Putamen (tissue), 1 donor: ENCODE measurements at places on chromosomes 7 and 10.

GRCh38 chr7:34939175-34939574 lies 98.1 kb downstream of the DPY19L1 start:
- DNase-seq = no peak

DNA sequence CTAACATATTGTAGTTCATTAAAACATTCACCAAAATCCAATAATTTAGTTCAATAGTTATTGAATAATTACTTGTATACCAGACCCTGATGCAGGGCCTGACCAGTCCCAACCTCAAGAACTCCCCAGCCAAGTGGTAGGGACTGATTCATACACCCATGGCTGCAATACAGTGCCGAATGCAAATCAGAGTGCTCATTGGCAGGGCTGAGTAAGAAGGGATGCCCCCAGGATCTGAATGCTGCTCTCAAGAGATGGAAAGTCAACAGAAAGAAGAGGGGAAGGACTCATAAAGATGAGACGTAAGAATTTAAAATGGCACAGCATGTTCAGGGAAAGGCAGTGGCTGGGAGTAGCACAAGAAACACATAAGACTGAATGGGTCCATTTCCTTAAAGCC lies 29.9 kb downstream of the ZNF438 start:
- no peak for DNase-seq

- DNase-seq = no peak
Measured at GRCh38 chr10:53598914-53599313, 826.3 kb upstream of the MBL2 start.

GRCh38 chr10:20892011-20892585 lies 5.0 kb downstream of the NEBL start:
- no peak for DNase-seq

- peak; percentile 70 for DNase-seq
Measured at GRCh38 chr10:118980870-118981269, 48.6 kb upstream of the NANOS1 start.

DNA sequence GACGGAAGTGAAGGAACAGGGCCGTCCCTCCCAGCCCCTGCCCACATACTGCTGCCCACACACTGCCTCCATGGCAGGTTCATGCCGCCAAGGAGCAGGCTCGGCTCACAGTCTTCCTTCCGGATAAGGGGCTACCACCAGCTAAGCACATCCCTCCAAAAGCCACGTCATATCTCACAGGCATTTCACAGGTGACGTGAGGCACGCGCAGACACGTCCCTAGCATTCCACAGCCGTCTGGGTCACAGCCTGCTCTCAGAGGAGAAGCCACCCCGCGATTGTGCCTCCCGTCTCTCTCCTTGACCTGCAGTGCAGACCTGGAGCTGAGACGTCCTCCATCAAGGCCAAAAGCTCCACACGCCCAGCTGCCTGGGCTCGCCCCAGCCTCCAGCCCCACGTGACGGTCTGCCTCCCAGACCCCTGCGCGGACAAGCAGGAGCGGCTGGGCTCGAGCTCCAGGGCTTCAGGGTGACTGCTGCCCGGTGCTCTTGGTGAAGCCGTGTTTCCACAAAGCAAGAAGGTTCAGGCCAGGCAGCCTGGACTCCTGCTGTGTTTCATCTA lies 114.0 kb downstream of the MAD1L1 start:
- DNase-seq = no peak

- DNase-seq = peak; percentile 54
Measured at GRCh38 chr7:154857728-154858681, 144.9 kb downstream of the PAXIP1 start.

DNA sequence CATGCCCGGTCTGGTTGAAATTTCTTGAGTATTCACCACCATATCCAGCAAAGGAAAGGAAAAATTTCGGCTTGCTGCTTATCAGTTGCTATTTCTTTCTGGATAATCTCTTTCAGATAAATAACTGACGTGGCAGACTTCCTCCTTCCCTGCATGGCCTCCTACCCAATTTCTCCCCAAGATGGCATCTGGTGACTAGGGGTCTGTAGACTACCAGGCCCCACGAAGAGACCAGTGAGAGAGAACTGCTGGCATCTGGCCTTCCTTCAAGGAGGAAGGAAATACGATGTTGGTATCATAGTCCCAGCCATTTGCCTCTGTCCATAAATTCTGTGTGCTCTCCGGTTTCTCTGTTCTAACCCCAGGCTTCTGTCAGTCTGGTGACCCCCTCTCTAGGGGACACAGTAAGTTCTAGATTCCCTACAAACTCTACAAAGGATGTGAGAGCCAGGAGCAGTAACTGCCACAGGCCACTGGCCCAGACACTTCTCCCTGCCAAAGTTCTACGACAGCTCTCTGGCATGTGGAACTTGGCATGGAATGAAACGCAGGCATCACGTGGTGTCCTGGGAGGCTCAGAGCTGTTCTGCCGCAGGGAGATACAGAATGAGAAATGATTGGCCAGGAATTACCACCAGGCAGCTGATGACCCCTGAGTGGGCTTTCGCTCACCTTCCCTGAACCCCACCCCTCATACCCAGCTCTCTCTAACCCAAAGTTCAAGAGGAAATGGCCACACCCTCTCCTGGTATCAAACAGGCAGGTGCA lies 30.0 kb upstream of the MSRB2 start:
- DNase-seq = peak; percentile 93
